ENCODE measurements at places on chromosomes 6 and 20.

DNA sequence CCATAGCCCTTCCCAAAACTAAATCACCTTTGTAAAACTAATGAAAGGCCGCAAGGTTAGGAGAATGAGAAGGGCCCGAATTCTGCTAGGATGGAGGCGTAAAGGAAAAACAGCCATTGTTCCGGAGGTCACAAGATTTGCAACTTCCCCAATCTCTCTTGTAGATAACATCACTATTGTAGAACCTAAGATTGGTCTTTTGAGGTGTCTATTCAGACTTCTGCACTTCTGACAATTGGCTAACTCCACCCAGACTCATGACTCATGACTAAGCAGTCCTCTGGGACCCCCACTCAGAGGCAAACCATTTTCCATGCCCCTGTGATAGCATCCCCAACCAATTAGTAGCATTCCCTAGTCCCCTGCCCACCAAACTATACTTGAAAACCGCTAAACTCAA is 210.5 kb upstream of the SHLD1 start:
- no peak for DNase-seq

GRCh38 chr6:106783640-106784566 is 154.5 kb downstream of the QRSL1 start:
- DNase-seq, result no peak

DNA sequence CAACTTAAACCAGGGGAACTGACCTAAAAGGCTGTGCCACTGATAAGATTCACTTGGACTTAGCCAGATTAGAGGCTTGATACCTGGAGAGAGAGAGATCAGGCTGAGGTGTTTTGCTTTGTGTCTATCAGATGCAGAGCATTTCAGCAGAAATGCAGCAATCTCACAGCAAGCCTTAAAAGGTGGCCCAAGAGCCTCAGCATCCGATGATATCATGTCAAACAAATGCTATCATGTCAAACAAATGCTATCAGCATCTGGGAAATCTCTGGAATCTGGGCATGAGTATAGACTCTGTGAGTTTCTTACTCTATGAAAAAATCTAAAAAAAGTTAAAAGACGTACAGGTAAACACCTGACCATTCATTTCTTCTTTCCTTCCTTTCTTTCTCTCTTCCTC is 718.9 kb downstream of the EYS start:
- DNase-seq, result no peak

- no peak for DNase-seq
Observed at GRCh38 chr6:116387374-116387773, 16.6 kb downstream of the DSE start.

GRCh38 chr20:6851136-6851535 is 83.7 kb downstream of the BMP2 start:
- DNase-seq, result no peak

- DNase-seq, result no peak
Observed at GRCh38 chr6:72661411-72661810, 39.5 kb downstream of the KCNQ5 start.

DNA sequence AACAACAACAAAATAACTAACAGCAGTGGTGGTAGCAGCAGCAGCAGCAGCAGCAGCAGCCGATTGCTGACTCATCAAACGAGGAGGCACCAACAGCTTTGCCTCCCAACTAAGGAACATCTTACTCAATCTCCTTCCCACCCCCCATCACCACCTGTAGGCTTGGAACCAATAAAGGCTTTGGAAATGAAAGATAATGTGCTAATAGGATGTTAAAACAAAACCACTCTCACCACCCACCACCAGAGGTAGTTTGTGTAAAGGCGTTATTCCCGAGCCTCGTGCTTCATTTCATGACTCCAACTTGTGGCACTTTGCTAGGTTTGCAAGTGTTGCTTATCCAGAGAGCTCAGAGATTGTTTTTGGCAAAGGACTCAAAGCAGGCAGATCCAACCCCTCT is 346.5 kb downstream of the CD83 start:
- DNase-seq, result no peak

DNA sequence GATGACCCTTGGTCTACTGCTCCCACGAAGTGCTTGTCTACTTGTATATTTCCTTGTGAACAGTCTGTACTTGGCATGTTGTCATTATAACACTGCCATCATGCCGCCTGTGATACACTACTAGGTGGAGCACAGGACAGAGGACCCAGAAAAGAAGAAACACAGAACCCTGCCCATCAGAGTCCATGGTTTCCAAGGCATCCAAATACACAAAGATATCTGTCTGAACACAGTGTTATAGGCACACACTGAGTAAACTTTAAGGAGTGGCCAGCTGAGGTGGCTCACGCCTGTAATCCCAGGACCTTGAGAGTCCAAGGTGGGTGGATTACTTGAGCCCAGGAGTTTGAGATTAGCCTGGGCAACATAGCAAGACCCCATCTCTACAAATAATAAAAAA is 110.5 kb upstream of the SLC2A12 start:
- DNase-seq, result no peak

DNA sequence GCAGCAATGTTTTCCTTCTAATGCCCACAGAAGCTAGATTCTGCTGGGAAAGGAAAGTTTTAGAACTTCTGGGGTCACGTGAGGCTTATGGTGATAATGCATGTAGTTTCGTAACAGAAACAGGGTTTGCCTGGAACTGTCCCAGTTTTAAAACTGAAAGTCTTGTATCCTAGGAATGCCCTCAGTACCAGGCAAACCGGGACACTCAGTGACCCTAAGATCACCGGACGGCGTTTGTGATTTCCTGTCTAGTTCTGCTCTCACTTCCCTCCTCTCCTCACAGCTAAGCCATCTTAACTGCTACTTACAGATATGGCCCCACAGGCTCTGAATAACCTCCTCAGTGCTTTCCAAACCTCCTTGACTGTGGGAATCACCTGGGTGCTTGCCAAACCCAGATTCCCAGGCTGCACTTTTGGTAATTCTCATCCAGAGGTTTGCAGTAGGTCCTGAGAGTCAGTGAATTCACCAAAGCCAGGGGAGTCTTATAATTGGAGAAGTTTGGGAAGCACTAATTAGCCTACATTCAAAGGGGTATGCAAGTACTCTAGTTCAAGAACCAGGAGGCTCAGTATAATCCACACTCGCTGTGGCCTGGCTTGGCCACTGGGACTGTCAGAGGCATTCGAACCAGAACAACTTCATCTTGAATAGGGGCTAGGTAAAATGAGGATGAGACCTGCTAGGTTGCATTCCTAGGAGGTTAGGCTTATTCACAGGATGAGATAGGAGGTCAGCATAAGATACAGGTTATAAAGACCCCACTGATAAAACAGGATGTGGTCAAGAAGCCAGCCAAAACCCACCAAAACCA is 231.6 kb upstream of the MYLIP start:
- no peak for DNase-seq

DNA sequence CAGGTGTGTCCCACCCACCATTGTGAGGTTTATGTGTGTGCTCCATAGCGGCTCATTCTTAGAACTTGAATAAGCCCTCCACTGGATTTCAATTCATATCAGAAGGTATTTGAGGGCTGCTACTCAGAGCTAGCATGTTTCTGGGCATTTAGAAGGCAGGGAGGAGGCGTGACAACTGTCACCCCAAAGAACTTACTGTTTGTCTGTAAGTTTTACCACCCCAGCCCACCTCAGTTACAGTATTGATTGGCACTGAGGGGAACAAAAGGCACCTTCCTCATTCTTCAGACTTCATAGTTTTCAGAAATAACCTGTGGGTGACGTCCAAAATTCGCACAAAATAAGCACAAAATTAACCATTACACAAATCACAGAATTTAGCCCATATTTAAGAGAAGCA is 81.7 kb downstream of the KHDC1L start:
- DNase-seq, result no peak

DNA sequence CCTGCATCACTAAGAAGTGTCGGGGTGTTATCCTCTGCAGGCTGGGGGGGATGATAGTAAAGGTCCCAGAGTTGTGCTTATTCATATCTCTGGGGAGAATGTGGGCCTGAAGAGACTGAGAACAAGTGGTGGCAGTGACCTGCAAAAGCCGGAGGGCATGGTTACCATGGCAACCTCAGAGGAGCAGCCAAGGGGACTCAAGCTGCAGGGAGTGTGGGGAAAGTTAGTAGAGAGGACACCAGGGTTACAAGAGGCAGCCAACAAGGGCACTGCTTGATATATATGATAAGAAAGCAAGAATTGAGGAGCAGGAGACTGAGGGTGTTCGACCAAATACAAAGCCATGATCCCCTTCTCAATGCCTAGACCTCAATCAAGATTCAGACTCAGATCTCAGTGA is 46.1 kb downstream of the HLA-F start:
- DNase-seq, result no peak
